ENCODE measurements at places on chromosomes 7 and 10. TPM values are rescaled to one million over a fixed set of nuclear protein-coding genes. Genes with fewer than 3 reads are reported as not detected.

The PIK3CG gene
- 7.9 TPM for total RNA-seq

The SH2D4B gene
- 0.35 TPM for total RNA-seq

GRCh38 chr10:118504467-118505205, 90.8 kb downstream of the PRLHR start:
- DNase-seq = no peak

The CYP3A4 gene
- total RNA-seq = 0.26 TPM

GRCh38 chr10:12237265-12238220, 41.6 kb downstream of the CDC123 start:
- no peak for DNase-seq

DNA sequence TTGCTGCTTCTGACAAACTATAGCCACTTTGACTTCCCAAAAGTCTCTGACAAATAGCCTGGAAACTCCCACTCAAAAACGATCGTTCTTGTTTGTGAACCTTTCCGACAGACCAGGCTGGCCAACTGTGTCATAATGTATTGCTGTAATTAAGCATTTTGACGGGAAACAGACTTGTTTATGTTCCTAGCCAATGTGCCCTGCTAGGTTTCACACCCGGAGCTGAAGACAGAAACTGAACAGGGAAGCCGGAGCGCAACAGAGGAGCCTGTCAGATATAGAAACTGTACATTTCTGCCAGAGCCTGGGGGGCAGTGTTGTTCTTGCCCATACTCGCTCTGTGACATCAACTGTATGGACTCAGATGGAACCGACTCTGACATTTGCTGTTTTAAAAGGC, 55.3 kb upstream of the C7orf33 start:
- DNase-seq = no peak

DNA sequence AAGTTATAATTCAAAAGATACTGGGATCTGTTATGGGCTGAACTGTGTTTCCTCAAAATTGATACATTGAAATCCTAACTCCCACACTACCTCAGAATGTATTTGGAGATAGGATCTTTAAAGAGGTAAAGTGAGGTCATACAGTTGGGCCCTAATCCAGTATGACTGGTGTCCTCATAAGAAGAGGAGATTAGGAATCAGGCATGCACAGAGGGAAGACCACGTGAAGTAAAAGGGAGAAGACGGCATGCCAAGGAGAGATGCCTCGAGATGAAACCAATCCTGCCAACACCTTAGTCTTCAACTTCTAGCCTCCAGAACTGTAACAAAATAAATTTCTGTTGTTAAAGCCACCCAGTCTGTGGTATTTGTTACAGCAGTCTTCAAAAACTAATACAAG, 5.9 kb upstream of the CFAP69 start:
- no peak for DNase-seq

The ITIH5 gene
- total RNA-seq = 439 TPM

DNA sequence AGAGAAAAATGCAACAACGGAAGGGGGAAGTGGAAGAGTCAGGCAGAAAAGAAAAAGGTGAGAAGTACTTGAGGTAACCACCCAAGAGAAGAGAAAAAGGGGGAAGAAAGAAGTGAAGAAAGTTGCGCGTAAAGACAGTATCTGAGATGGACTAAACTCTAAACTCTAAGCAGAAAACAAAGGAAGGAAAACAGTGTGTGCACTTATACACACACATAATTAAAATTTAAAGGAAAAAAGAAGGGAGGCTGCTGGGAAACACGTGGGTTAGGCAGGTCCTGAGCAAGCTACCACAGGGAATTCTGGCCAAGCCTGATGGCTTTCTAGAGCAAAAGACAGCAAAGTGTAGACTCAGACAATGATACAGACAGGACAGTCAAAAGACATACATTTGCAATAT, 78.0 kb downstream of the UBE2H start:
- no peak for DNase-seq

The TMEM225B gene
- 0.55 TPM for total RNA-seq

The GSAP gene
- total RNA-seq = 22.2 TPM

- peak; percentile 73 for DNase-seq
Observed at GRCh38 chr7:157614457-157615020, 277.7 kb downstream of the DNAJB6 start.

The CRYGN gene
- 1.5 TPM for total RNA-seq

GRCh38 chr10:132547421-132547861, 9.9 kb downstream of the INPP5A start:
- no peak for DNase-seq

- no peak for DNase-seq
Observed at GRCh38 chr10:66258693-66259092, 667.1 kb upstream of the LRRTM3 start.

GRCh38 chr10:76546411-76546810, 1091.2 kb downstream of the KCNMA1 start:
- no peak for DNase-seq

- no peak for DNase-seq
Observed at GRCh38 chr10:49441488-49442476, 45.9 kb upstream of the DRGX start.

The VIM gene
- 3,828 TPM for total RNA-seq

DNA sequence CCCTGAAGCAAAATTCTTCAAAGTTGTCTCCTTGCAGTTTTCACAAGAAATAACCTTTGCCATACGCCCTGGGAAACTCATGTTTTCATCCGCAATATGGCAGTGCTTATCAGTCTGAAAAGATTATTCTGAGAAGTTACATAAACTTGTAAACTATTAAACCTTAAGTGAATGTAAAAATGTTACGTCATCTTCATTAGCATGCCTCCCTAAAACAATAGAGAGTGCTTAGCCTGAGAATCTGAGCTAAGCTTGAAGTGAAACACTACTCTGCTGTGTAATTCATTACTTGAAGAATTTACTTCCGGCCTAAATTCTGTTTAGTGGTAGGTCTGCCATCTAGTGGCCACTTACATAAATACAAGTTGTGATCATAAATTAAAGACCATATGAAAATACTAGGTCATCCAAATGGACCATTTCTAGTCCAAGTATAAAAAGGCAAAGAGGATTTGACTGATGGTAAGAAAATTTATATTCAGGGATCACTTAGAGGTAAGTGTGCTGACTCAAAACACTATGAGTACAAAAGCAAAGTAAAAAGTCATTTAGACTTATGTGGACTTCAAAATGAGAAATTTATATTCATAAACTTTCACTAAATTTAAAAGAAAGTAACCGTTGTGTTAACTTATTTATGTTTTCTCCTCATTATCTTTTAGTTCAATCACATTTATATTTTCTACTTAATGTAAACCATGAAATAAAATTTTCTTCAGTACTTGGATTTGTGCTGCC, 745.1 kb upstream of the LRRTM3 start:
- no peak for DNase-seq

GRCh38 chr10:45202242-45202641, 113.2 kb downstream of the OR13A1 start:
- DNase-seq = no peak

DNA sequence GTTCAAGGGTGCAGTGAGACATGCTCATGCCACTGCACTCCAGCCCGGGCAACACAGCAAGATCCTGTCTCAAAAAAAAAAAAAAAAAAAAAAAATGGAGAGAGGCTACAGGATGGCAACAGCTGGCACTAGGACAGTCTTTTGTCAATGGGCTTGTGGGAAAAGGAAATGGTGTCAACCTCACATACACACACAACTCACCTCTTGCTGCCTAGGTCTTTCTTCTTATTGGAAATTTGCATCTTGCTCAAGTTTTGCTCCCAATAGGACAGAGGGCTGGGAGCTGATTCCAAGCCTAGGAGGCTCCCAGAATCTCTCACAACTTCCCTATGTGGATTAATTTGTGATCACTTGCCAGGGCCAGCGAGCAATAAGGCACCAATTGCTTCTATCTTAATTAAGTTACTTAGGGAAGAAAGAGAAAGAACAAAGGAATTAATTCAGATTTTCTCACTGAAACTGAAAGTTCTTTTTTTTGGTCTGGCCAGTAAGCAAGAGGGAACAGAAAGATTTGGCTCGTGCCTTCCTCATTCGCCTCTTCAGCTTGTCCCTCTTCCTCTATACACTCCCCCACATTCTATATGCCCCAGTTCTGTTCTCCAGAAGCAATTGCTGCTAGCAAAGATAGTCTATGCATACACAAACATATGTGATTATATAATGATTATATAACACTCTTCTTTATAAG, 33.8 kb downstream of the MAP3K8 start:
- DNase-seq = no peak

GRCh38 chr7:42831006-42831717, 80.7 kb downstream of the C7orf25 start:
- no peak for DNase-seq

- DNase-seq = no peak
Observed at GRCh38 chr10:30857803-30858202, 173.9 kb downstream of the ZNF438 start.

DNA sequence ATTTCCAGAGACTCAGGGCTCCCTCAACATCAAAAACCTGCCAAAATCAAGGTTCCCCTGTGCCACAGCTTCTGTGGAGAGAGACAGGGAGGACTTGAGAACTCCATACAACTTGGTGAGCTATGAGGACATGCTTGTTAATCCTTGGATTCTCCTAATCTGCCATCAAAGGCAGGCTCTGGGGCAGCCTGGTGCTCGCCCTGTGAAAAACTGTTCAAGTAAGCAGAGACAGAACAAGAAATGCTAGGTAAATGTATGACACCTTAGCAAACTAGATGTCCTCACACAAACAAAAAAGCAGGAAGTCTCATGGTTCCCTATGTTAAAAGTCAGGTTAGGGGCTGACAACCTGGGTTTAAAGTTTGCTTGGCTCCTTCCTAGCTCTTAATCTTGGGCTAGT, 73.6 kb downstream of the ANK3 start:
- no peak for DNase-seq

The SYT15B gene
- 1.2 TPM for total RNA-seq

- DNase-seq = no peak
Observed at GRCh38 chr7:102883098-102883860, 29.5 kb upstream of the LRRC17 start.

DNA sequence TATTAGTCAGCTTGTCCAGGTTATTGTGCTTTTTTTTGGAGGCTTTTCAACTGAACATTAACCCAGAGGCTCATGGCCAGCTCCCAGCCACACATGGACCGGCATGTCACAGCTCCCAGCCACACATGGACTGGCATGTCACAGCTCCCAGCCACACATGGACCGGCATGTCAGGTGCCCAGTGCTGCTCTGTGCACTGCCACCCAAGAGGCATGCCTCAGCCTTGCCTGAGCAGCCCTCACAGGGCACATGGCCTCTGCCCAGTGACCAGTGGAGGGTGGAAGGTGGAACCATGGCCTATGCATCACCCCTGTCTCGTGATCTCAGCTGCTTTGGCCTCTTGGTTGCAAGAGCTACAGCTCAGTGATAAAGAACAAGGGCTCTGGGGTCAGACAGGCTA, 119.8 kb downstream of the OAT start:
- peak; percentile 60 for DNase-seq

GRCh38 chr7:113912876-113913275, 5.9 kb downstream of the PPP1R3A start:
- DNase-seq = no peak

The DYDC2 gene
- total RNA-seq = not detected

DNA sequence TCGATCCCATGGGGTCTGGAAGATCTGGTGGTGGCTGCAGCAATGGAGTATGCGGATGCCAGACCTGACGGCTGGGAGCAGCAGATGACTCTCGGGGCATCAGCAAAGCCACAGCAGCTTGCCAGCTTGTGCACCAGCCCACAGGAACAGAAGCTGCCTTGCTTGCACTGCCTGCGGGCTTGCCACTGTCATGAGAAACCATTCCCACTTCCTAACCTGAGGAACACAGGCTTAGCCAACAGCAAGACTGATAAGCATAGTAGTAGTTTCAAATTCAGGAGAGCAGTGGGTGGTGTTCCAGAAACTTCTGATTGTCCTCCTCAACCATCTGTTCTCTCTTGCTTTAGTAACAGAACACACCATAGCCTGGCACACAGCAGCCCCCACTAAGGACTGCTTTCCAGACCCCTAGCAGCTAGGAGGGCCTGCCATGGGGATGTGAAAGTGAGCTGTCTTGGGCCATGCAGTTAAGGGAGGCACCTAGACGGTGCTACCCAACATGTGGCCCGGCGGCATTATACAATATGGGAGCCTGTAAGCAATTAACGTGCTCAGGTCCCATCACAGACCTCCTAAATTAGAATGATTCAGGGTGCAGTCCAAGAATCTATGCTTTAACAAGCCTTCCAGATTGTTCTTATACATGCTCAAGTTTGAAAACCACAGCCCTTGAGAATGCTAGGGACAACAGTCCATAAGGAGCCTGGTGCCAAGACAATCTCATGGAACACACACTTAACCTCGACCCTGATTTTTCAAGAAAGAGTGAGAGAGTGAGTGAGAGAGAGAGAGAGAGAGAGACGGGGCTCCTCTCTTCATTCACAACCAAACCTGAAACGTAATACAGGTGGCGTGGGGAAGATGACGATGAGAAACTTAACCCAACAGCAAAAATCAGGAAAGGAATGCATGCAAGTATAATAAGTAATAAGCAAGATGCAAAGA, 7.1 kb downstream of the ANXA11 start:
- no peak for DNase-seq

- DNase-seq = no peak
Observed at GRCh38 chr7:39673868-39674267, 50.5 kb downstream of the RALA start.

- DNase-seq = peak; percentile 94
Observed at GRCh38 chr10:26437637-26438461, at the start of gene APBB1IP. TSS of gene APBB1IP (plus strand) at chr10:26438341. CDS start at chr10:26492327, 53,986 bp downstream.

The EVX1 gene
- 0.13 TPM for total RNA-seq

DNA sequence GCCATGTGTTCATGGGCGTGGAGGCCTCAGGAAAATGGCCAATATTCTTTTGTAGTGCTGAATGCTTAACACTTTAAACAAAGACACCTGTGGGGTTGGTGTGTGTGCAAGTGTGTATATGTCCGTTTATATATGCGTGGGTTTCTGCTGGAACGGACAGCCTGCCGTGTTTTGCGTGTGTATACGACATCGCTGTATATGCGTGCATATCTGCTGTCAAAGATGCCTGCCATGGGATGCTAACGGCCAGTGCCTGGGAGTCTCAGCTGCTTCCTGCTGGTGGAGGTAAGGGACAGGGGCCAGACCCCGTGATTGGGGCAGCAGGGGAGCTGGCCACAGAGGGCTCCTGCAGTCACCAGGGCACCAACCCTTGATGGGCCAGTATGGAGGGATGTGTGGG, 216.3 kb upstream of the SHH start:
- DNase-seq = no peak

- DNase-seq = no peak
Observed at GRCh38 chr10:97825020-97825760, 24.5 kb upstream of the GOLGA7B start.

DNA sequence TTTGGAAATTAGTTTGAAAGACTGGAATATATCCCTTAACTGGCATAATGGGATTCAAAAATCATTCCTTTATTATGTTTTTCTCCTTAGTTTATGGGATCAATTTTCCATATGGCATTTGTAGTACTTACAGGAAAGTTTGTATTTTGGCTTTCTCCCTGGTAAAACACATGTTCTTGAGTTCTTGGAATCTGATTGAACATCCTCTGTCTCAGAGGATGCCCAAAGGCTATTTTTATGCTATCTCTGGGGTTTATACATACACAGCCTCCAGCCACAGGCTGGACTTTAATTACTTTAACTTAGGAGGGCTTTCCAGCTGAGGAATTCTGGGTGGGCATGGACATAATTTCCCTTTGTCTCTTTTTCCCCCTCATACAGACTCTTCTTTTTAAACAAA, 236.4 kb downstream of the HGF start:
- DNase-seq = no peak

The MSMB gene
- not detected for total RNA-seq

GRCh38 chr7:159112136-159113011, 32.3 kb downstream of the VIPR2 start:
- DNase-seq = peak; percentile 75

The CFAP43 gene
- total RNA-seq = 0.06 TPM

The FGFBP3 gene
- total RNA-seq = 1.1 TPM

The ZNF783 gene
- total RNA-seq = 12.2 TPM
